Activated CD8-positive, alpha-beta memory T cell treated with anti-CD3 and anti-CD28 coated beads for 1 hour (primary cell): ENCODE measurements at places on chromosomes 11 and 22.

DNA sequence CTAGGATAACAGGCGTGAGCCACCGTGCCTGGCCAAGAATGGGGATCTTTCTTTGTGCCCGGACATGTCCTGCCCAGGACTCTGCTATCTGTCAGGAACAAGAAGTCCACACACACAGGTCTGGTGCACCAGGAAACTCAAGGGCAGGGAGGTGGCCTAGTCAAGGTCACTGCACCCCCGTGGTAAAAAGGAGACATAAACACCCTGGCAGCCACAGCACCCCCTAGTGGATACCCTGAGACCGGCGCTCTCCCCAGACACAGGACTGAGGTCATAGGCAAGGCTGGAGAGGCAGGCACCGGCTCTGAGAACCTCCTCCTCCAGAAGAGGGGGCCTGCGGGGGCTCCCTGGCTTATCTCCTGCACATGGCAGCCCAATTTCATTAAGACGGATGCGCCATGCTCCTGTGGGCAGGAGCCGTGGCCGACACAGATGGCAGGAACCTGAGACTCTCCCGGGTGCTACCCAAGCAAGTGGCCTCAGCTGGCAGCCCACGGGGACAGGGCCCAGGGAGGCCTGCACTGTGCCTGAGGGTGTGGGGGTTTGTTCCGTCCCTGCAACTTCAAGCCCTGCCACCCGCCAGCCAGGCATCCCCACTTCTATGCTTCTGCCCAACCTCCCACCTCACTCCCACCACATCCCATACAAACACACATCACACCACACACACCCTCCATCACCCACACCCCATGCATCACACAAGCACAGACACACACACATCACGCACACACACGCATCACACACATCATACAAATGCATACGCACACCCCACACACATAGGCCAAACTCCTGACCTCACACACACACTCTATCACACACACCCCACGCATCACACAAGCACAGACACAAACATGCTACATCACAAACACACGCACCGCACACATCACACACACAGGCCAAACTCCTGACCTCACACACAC is 19.6 kb downstream of the MACROD1 start:
- DNase-seq, result peak; percentile 35

DNA sequence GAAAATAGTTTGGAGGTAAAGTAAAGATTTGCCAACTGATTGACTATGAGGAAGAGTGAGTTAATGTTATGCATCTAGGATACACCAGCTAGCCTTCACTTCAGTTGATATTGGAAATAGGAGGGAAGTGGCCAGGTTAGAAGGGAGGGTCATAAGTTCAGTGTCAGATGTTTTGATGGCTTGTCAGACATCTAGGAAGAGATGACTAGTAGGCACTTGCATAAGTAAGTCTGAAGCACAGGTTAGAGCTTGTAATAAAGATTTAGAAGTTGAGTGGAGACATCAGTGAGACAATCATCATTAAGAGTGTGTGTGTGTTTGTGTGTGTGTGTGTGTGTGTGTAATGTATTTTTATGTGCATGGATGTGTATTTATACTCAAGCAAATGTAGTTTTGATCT is 146.1 kb downstream of the OR4C45 start:
- no peak for DNase-seq

DNA sequence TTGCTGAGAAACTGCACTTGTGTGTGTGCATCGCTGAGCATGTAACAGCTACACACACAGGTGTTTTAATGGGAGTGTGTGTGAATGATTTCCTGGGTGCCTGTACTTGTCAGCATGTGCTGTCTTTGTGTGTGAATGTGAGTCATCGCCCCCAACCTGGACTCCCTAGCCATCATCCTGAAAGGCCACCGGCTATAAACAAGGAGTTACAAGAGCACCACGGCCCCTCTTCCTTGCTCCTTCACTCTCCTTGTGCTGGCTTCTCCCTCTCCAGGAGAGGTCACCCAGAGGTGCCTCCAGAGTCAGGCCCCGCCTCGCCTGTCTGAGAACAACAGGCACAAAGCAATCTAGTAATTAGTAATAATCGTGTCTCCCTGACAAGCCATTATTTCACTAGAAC is 419.2 kb downstream of the BUD13 start:
- no peak for DNase-seq

GRCh38 chr22:33726294-33726734 is 194.0 kb downstream of the LARGE1 start:
- DNase-seq, result no peak

GRCh38 chr11:72784662-72785061 is 9.2 kb downstream of the STARD10 start:
- no peak for DNase-seq
